Hematopoietic multipotent progenitor cell treated with erythropoietin and hydrocortisone succinate and interleukin-3 and kit ligand, for 4 days (in vitro differentiated cells): ENCODE measurements at places on chromosomes 6 and 20.
A peak's percentile ranks its signal among the peaks of the same experiment; 100 is the strongest.

DNA sequence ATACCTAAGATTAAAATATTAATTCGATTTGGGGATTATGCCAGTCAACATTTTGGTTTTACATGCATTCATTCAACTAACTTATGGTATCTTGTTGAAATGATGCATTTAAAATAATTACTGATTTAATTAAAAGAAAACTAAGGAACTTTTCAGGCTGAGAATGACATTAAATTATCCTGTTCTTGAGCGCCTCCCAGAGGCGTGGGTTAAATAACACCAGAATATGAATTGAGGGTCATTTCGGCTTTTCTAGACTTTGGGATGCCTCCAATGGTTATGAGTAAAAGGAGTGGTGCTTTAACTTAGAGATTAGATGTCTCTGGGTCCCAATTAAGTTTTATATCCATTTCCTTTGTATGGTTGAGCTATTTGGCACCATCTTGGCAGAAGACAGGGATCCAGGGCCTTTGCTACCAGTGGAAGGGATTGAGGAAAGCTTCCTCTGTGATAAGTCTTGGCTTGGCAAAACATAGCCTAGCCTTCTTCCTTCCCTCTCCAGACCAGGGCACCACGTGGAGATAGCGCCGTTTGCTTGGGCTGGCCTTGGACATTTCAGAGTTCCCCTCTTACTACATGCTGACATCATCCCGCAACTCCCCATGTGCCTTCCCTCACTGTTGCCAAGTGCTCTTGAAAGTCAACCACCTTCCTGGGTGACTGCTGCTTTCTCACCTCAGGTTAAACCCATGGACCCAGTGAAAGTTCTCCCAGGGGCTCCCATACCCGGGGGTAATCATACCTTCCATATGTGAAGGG, 28.7 kb downstream of the GNAS start:
- DNase-seq, result peak; percentile 44

- no peak for DNase-seq
These were observed 135.4 kb downstream of the REV3L start for GRCh38 chr6:111347589-111347988.

DNA sequence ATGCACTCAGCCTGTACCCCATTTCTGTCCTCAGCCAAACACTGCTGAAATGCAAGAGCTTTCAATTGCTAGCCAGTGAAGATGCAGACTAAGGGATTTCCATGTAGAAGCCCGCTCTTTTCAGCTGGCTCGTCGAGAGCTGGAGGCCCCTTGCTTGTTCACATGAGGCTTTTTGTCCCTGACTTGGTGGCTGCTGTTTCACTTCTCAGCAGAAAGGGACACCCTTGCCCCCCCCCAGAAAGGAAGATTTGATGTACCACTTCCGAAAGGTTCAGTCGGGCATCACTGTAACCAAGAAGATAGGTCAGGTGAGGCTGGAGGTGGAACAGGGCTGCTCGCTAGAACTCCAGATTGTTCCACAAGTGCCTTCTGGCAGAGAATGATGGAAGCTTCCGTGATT, 23.3 kb downstream of the PTPN1 start:
- no peak for DNase-seq

GRCh38 chr20:39292193-39292736, 330.1 kb downstream of the DHX35 start:
- DNase-seq, result no peak

GRCh38 chr6:5464099-5464885, 203.0 kb downstream of the FARS2 start:
- DNase-seq, result no peak

DNA sequence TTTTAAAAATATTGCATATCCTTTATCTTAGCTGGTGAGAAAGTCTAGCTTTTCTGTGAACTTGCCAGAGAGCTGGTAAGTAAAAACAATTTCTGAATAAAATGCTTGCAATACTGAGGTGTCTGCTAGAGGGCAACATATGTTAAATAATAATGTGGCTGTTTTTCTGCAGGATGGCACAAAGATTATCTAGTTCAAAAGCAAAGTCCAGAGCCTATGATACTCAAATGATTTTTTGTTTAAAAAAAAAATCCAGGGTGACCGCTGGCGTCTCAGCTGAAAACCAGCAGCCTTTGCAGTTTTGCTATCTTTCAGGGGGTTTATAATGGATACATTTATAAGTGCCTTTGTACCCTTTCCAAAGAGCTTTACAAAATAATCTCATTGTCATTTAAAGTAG, 194.9 kb downstream of the PHACTR1 start:
- DNase-seq, result peak; percentile 83

DNA sequence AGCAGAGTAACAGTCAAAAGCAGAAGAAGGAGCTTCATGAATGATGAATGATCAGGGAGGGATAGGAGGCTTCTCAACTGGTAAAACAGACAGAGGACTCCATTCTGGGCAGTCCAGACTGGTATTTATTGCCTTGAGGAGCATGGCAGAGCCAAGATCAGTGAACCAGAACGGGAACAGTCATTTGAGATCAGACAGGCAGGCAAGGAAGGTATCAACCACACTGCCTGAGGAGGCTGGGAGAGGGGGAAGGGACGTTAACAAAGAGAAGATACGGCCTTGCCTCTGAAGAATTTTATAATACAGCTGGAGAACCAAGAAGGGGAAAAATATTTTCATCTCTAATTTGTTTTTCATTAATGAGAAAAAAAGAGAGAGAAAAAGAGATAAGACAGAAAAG, at the start of gene DEFB121:
TSS of gene DEFB121 (minus strand) at position 101 of the 400 bp plus-strand sequence. CDS start at position 38, 63 bp downstream.
- DNase-seq, result no peak

DNA sequence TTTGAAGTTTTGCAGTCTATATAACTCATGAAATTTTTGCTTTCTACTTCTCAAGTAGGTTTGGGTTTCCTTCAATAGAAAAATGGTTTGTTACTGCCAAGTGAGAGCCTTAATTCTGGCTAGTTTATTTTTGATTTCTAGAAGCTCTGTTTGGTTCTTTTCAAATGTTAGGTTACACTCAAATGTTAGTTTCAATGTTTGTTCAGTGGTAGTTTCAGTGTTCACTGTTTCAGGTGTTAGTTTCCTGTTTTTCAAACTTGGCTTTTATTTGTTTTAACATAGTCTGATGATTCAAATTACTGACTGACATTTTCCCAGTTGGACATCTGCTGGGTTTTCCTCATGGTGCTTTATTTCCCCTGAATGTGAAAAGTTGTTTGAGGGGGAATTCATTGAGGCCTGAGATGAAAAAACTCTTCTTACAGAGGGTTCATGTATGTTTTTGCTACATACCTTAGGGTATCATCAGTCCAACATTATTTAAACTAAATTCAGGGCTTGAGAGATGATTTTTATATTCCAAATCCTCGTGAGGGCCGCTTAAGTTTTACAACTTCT, 189.0 kb downstream of the JARID2 start:
- DNase-seq, result no peak
